Heart left ventricle (tissue), 16 donors: ENCODE measurements at places on chromosomes 2 and 18.

GRCh38 chr2:239278941-239279365 lies 121.9 kb downstream of the HDAC4 start:
- peak overlapping the region; percentile 81 for H3K27ac ChIP-seq
- H3K27me3 ChIP-seq = no peaks in the 10 kb centered on the region
- no peak overlapping the region for H3K4me3 ChIP-seq
- H3K4me1 ChIP-seq = peaks cover 49% of the 10 kb centered on the region
- H3K36me3 ChIP-seq = no peaks in the 10 kb centered on the region
- DNase-seq = no peak

DNA sequence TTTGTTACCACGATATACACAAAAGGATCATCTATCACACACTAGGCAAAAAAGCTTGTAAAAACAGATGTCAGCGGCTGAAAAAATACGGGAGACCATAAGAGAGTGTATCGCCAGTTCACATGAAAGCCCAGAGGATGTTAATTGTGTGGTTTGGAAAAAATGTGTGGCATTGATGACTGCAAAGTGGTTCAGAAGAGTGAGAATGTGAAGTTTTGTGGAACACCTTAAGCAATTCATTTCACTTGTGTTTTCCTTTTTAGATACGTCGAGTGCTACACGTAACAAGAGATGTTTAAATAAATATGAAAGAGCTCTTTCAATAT lies 61.7 kb upstream of the DAPL1 start:
- no peaks in the 10 kb centered on the region for H3K36me3 ChIP-seq
- no peak overlapping the region for H3K27ac ChIP-seq
- H3K4me1 ChIP-seq = no peaks in the 10 kb centered on the region
- no peaks in the 10 kb centered on the region for H3K27me3 ChIP-seq
- no peak for DNase-seq

DNA sequence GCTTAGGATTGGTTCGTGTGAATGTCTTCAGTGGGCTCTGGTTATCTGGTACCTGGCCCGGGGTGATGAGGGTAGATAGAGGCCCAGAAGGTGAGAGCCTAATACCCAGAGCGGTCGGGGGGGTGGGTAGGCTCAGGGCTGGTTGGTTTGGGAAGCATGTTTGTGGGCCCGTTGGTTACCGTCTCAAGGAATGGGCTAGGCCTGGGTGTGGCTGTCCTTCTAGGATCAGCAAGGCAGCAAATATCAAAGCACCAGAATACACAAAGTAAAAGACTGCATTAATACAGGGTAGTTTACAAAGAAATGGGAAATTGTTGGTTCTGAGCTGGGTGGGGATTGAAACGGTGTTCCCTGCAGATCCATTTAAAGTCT lies 6.0 kb upstream of the IL1R2 start:
- H3K27me3 ChIP-seq = no peaks in the 10 kb centered on the region
- no peak for DNase-seq
- H3K4me1 ChIP-seq = no peaks in the 10 kb centered on the region
- H3K36me3 ChIP-seq = no peaks in the 10 kb centered on the region

GRCh38 chr2:180739070-180739469 lies 241.3 kb upstream of the UBE2E3 start:
- H3K4me3 ChIP-seq = no peak overlapping the region
- H3K4me1 ChIP-seq = no peaks in the 10 kb centered on the region
- H3K36me3 ChIP-seq = no peaks in the 10 kb centered on the region

GRCh38 chr18:54775686-54776085 lies 52.6 kb upstream of the RAB27B start:
- no peaks in the 10 kb centered on the region for H3K4me1 ChIP-seq
- H3K36me3 ChIP-seq = no peaks in the 10 kb centered on the region
- H3K4me3 ChIP-seq = no peak overlapping the region

GRCh38 chr2:62467475-62468321 lies 38.3 kb downstream of the TMEM17 start:
- H3K27ac ChIP-seq = peak overlapping the region; percentile 55
- DNase-seq = peak; percentile 61
- no peaks in the 10 kb centered on the region for H3K27me3 ChIP-seq

DNA sequence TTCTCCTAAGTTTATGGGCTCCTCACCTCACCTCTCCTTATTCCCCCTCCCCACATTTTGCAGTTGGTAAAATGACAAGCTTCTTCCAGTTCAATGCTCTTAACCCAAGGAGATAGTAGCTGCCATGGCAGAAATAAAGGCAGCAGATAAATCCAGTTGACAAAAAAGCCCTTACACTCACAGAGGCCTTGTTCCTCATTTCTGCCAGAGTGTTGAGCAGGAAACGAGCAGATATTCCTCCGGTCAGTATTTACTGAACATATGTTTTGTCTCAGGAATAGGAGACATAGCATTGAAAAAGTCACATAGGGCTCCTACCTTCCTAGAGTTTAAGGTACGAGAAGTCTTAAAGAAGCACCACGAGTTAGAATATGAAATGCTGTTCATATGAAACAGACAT lies 493.7 kb upstream of the TNP1 start:
- no peaks in the 10 kb centered on the region for H3K36me3 ChIP-seq
- H3K4me1 ChIP-seq = peaks cover 17% of the 10 kb centered on the region
- no peak for DNase-seq
- no peak overlapping the region for H3K27ac ChIP-seq

GRCh38 chr18:10487154-10487553 lies 32.7 kb downstream of the APCDD1 start:
- H3K27ac ChIP-seq = no peak overlapping the region
- H3K4me1 ChIP-seq = no peaks in the 10 kb centered on the region
- H3K36me3 ChIP-seq = peaks cover 16% of the 10 kb centered on the region
- no peak overlapping the region for H3K4me3 ChIP-seq
- H3K27me3 ChIP-seq = no peaks in the 10 kb centered on the region

DNA sequence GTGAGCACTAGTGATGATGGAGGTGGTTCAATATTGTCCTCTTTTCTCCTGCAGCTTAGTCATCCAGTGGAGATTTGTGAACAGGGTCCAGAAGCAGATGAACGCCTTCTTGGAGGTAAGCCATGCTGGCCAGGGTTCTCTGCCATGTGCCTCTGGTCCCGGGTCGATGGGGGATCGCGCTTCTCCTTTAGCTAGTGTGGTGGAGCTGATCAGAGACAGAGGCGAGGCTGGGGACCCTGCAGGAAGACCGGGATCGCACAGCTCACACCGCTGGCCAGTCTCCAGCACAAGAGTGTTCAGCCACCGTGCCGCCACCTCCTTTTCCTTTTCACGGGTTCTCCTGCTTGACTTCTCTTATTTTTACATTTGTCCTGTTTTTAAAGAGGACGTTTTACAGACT lies 243.4 kb downstream of the ALPK2 start:
- no peak overlapping the region for H3K4me3 ChIP-seq
- peaks cover 70% of the 10 kb centered on the region for H3K36me3 ChIP-seq
- H3K27me3 ChIP-seq = no peaks in the 10 kb centered on the region
- H3K27ac ChIP-seq = no peak overlapping the region
- no peaks in the 10 kb centered on the region for H3K4me1 ChIP-seq
- no peak for DNase-seq

DNA sequence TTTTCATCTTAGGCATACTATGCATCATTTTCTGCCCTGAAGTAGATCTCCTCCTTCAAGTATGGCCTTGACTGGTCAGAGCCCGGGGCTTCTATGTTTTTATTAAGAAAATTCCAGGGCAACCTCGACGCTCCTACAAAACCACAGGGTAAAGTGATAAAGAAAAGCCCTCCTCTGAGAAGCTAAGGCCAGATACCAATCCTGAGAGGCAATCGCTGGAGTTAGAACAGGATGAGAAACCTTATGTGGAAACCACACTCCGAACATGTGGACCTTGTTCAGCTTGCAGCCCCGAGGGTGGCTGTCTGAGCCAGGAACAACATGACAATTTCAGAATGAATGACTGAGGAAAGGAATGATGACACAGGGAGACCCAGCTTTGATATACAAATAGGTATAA lies 35.6 kb downstream of the RMC1 start:
- no peaks in the 10 kb centered on the region for H3K27me3 ChIP-seq
- peaks cover 96% of the 10 kb centered on the region for H3K36me3 ChIP-seq
- H3K4me3 ChIP-seq = no peak overlapping the region
- peaks cover 18% of the 10 kb centered on the region for H3K4me1 ChIP-seq
- no peak overlapping the region for H3K27ac ChIP-seq
- no peak for DNase-seq

DNA sequence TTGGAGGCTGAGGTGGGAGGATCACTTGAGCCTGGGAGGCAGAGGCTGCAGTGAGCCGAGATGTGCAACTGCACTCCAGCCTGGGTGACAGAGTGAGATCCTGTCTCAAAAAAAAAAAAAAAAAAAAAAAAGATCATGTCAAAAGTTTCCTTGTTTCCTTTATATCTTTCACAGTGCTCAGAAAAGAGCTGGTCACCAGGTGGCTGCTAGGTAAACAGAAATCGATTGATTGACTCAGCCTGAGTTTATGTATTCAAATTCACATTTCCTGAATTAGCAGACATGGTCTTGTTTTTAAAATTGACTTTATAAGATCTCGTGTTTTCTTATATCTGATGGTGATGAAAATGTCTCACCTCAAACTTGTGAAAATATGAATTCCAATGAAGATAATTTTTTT lies 261.8 kb upstream of the FANCL start:
- H3K36me3 ChIP-seq = no peaks in the 10 kb centered on the region
- no peak for DNase-seq
- H3K4me3 ChIP-seq = no peak overlapping the region
- H3K27ac ChIP-seq = no peak overlapping the region
- H3K4me1 ChIP-seq = no peaks in the 10 kb centered on the region
- H3K27me3 ChIP-seq = no peaks in the 10 kb centered on the region

DNA sequence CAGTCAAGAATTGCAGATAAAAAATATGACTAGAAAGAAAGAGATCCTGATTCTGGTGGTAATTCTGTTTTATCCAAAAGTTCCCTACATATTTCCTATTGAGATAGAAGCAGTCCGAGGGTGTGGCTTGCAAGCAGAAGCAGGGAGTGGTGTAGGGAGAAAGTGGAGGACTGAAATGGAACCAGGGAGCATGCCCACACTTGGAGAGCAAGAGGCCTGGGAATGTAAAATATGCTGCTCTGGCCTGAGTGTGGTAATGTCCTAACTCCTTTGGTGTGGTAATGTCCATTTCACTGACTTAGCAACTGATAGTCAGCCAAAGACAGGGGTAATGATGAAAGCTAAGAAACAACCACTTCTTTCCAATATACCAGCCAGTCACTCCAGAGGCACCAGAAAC lies 30.1 kb upstream of the FMNL2 start:
- no peaks in the 10 kb centered on the region for H3K36me3 ChIP-seq
- no peaks in the 10 kb centered on the region for H3K27me3 ChIP-seq
- no peaks in the 10 kb centered on the region for H3K4me1 ChIP-seq
- DNase-seq = no peak

DNA sequence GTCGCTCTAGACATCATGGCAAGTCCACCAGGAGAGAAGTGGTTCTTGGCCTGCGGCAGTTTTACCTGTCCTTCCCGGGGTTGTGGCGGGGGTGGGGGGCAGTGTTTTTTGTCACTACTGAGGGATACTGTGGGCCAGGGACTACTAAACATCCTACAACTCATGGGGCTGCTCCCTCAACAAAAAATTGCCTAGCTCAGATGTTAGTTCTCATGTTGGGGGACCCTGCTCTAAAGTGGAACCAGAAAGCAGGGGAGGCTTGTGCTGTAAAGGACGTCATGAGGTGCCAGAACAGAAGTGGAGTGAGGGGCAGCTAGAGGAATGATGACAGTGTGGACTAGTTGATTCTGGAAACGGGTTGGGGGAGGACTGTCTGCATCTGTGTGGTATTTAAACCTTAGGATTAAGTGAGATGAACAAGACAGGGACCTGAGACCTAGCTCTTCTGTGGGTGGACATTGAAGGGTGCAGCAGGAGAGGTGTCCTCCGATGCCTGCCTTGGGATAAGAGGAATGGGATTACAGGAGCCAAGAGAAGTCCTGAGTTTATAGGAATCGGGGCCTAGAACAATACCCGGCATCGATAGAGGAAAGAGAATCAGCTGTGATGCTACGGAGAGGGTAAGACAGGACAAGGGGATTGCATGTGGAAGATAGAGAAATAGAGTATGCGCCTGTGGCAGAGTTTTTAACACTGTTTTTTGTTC lies 2.7 kb downstream of the RPL31 start:
- peaks cover 64% of the 10 kb centered on the region for H3K36me3 ChIP-seq
- H3K4me3 ChIP-seq = no peak overlapping the region
- no peaks in the 10 kb centered on the region for H3K27me3 ChIP-seq
- H3K27ac ChIP-seq = no peak overlapping the region
- H3K4me1 ChIP-seq = peaks cover 29% of the 10 kb centered on the region

DNA sequence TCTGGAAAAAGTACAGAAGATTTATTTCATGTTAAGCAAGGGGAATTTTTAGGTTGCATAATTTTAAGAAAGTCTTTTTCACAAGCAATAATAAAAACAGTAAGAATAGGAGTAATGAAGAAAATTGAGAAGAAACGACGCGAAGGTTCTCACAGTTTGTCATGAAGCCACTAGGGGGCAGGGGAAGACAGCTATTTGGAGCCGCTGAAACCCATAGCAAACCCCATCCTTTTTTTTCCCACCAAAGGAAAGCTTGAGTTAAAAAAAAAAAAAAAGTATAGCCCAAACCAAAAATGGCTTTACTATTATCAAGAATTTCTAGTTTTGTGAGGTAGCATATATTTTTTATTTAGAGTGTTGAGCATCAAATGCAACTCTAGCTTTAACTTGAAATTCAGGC lies 300.9 kb downstream of the PHLPP1 start:
- H3K4me3 ChIP-seq = no peak overlapping the region
- H3K36me3 ChIP-seq = no peaks in the 10 kb centered on the region
- peak; percentile 42 for DNase-seq
- no peaks in the 10 kb centered on the region for H3K4me1 ChIP-seq

GRCh38 chr18:63146828-63147409 lies 172.7 kb downstream of the BCL2 start:
- H3K4me1 ChIP-seq = peaks cover 28% of the 10 kb centered on the region
- H3K36me3 ChIP-seq = no peaks in the 10 kb centered on the region
- H3K4me3 ChIP-seq = no peak overlapping the region
- DNase-seq = no peak

- no peak for DNase-seq
- H3K4me1 ChIP-seq = no peaks in the 10 kb centered on the region
- H3K36me3 ChIP-seq = no peaks in the 10 kb centered on the region
- no peaks in the 10 kb centered on the region for H3K27me3 ChIP-seq
These were observed 15.9 kb downstream of the RAPGEF4 start for GRCh38 chr2:172751564-172751963.

- H3K4me3 ChIP-seq = no peak overlapping the region
- H3K4me1 ChIP-seq = peaks cover 24% of the 10 kb centered on the region
- H3K27ac ChIP-seq = no peak overlapping the region
- no peaks in the 10 kb centered on the region for H3K27me3 ChIP-seq
- DNase-seq = no peak
- H3K36me3 ChIP-seq = no peaks in the 10 kb centered on the region
These were observed 157.3 kb downstream of the DYSF start for GRCh38 chr2:71610671-71611070.

DNA sequence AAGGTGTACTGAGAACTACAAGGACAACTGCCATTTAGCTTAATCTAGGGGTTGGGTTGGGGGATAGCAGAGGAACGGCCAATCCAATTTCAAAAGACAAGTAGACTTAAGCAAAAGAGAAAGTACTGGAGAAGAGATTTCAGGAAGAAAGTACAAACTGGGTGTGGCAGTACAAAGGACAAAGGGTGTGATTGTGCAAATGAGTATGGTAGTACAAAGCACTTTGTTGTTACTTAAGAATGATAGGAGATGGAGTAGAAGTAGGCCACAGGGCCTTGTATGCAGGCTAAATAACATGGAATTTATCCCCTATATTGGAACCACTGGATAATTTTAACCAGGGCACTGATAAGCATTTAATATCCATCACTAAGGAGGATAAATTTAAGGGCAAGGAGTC lies 4.7 kb upstream of the ORC2 start:
- no peak overlapping the region for H3K4me3 ChIP-seq
- H3K27ac ChIP-seq = no peak overlapping the region
- peaks cover 34% of the 10 kb centered on the region for H3K4me1 ChIP-seq
- H3K36me3 ChIP-seq = no peaks in the 10 kb centered on the region
- H3K27me3 ChIP-seq = no peaks in the 10 kb centered on the region

GRCh38 chr2:172173174-172173706 lies 70.5 kb upstream of the DLX2 start:
- peaks cover 6% of the 10 kb centered on the region for H3K4me1 ChIP-seq
- H3K36me3 ChIP-seq = no peaks in the 10 kb centered on the region
- no peak overlapping the region for H3K27ac ChIP-seq
- peak overlapping the region; percentile 54 for H3K4me3 ChIP-seq
- H3K27me3 ChIP-seq = no peaks in the 10 kb centered on the region
